8988T (cell line): ENCODE measurements at places on chromosomes 1 and 21.

- DNase-seq = no peak
These were observed 1.1 kb upstream of the PSMG1 start for GRCh38 chr21:39184050-39184980.

GRCh38 chr1:91059157-91059556 lies 37.3 kb upstream of the ZNF644 start:
- DNase-seq = no peak

GRCh38 chr21:31335957-31336738 lies 7.9 kb downstream of the TIAM1 start:
- DNase-seq = peak; percentile 28

DNA sequence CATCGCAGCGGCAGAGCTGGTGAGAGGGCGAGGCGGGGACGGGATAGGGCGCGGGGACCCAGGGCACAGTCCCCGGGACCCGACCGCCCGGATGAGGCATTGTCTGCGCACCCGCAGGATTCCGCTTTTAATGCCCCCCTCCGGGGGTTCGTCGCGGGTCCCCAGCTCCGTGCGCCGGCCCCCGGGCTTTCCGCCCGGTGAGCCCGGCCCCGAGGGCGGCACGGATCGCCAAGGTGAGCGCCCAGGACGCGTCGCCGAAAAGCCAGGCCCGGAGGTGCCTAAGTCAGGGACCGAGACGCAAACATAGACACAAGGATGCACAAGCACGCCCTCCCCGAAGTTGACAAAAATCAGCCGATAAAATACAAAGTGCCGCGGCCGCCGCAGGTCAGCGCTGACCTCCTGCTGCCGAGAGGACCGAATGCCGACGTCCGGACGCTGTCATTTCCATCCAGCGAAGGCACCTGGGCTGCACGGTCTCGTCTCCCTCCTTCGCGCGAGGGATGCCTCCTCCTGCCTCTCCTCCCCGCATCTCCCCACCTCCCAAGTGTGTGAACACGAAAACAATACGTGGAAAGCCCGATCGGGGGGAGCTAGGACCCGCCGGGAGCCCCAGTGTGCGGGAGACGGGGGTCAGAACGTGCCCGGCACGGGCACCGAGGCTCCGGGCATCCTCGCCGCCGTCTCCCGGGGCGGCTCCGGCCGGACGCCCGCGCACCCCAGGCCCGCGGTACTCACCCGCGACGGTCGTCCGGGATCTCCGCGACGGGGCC lies 101.1 kb upstream of the SOD1 start:
- DNase-seq = peak; percentile 74

DNA sequence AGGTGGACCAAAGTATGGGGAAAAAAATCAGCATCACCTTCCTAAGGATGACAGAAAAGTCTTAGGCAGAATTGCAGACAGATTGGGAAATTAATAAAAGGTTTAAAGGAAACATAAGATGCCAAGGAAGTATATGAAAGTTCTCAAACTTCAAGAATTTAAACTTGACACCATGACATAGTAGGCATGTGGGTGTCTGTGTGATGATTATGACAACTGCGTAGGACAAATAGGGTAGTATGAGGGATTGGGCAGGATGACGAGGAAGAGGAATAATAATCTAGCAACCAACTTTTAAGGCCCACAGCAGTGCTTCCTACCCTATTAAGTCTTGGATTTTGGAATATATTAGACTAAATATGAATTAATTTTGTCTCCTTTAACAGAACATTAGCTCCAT lies 52.4 kb downstream of the HNRNPR start:
- DNase-seq = no peak
